NCI-H1436 (cell line): ENCODE measurements at places on chromosomes 11 and 22.
A peak's percentile ranks its signal among the peaks of the same experiment; 100 is the strongest.

DNA sequence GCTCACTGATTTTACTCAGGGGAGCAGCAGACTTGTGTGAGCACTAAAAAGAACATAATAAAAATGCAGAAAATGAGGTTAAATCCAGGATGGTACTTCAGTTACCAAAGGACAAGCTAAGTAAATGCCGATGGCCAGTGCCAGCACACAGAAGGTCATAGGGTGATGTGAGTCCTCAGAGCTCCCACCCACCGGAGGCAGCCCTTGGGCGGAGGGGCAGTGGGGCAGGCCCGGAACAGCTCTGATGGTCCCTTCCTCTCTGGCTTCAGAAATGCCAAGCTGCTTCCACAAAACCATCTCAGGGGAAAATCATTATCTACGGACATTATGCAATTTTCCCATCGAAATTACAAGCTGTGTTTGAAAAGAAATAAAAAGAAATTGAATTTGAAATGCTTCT lies 124.5 kb downstream of the RRAS2 start:
- no peak for DNase-seq

DNA sequence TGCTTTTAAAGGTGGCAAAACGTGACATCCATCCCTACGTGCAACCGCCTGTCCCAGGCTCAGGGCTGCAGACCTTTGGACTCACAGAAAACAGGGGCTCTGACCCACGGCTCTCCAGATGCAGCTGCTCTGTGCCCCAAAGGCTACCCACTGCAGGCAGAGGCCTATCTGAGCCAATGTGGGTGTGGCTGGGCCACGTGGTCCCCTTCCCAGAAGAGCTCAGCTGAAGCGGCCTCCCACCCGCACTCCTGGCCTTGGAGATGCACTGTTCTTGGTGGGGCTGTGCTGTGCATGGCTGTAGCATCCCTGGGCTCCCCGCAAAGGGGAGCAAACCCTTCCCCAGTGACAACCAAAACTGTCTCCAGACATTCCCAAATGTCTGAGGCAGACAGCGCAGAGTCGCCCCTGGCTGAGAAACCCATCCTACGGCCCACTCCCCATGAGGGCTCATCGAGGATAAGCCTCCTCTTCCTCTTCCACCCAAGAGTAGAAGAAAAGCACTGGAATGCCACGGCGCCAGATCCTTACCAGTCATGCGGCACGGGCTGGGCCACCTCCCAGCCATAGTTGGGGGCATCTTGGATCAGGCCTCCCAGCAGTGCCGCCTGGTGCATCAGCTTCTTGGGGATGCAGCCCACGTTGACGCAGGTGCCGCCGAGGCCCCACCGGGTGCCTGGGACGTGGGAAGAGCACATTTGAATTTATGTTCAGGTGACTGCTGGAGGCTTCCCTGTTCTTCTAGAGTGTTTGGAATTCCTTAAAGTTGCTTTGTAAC lies 23.1 kb upstream of the COMT start:
- no peak for DNase-seq

DNA sequence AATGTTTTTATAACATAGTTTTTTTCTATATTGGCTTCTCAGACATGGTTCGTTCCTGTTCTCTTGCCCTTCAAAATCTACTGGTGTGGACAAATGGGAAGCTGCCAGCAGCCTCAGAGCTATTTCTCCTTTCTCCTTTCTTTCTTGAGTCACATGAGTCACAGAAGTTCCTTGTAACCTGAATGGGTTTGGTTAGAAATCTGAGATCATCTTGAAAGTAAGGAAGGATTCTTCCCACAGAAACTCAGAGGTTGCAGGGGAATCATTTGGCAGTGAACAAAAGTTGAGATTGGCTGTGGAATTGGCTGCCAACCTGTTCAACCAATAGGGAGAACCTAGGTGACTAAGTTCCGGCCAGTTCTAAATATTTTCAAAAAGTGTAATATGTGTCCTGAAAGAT lies 12.5 kb downstream of the PLET1 start:
- no peak for DNase-seq

- no peak for DNase-seq
Observed at GRCh38 chr11:102528618-102529017, 1.9 kb downstream of the MMP7 start.

- no peak for DNase-seq
Observed at GRCh38 chr11:62116451-62116850, 7.4 kb upstream of the INCENP start.

DNA sequence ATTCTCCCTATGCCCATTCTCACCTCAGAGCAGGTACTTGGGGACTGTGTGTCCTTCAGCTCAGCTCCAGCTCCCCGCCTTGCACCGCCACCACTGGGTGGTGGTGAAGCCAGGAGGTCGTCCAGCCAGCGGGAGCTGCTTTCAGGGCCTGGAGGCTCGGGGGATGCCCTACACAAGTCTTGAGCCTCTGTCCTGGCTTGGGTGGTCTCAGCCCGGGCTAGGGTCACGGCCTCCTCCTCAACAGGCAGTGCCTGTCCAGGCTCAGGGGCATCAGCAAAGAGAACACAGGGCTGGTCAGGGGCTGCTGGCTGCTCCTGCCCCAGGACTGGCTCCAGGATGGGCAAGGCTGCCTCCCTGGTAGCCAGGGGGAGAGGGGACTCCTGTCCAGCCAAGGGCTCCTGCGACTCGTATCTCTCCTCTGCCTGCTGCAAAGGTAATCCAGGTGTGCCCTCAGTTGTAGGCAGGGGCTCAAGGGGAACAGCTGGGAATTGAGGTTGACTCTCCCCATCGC lies 12.2 kb downstream of the TNKS1BP1 start:
- no peak for DNase-seq

DNA sequence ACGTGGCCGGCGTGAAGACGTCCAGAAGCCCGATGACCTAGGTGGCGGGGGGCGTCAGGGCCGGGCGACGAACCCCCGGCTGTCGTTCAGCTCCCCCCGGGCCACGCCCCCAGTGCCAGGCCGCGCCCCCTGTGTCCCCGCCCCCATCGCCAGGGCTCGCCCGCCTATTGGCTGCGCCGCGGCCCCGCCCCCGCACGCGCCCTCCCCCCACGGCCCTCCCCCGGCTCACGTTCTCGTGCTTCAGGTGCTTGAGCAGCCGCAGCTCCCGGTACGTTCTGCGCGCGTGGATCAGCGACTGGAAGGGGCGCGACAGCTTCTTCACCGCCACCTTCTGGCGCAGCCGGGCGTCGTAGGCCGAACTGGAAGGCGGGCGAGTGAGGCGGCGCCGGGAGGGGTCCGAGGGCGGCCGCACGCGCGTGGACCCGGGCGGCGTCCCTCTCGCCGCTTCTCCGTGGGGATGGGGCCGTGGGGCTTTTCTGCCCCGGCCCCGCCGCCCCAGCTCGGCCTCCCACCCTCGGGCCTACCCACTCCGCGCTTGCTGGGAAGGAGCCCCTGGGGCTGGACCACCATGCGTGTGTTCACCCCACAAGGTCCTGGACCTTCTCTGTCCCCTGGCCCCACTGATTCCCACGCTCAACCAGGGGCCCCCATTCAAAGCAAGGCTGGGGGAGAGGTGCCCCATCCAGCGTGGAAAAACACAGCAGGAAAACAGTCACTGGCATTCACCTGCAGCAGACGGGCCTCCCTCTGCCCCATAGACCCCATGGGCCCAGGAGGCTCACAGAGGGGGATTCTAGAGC lies 2.4 kb downstream of the MAPK11 start:
- DNase-seq = no peak

DNA sequence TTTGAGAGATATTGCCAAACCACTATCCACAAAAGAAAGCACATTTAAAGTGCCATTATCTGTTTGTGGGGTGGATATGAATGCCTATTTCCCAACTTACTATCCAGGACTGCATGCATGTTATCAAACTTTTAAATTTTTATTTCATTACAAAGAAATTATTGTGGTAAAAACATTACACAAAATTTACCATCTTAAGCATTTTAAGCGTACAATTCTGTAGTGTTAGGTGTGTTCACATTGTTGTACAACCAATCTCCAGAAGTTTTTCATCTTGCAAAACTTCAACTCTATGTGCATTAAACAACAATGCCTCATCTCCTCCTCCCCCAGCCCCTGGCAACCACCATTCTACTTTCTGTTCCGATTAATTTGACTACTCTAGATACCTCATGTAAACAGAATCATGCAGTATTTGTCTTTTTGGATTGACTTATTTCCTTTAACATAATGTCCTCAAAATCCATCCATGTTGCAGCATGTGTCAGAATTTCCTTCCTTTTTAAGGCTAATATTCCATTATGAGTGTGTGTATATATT lies 17.6 kb upstream of the CD44 start:
- DNase-seq = no peak

GRCh38 chr11:78299000-78299710 lies 110.4 kb downstream of the USP35 start:
- DNase-seq = no peak

DNA sequence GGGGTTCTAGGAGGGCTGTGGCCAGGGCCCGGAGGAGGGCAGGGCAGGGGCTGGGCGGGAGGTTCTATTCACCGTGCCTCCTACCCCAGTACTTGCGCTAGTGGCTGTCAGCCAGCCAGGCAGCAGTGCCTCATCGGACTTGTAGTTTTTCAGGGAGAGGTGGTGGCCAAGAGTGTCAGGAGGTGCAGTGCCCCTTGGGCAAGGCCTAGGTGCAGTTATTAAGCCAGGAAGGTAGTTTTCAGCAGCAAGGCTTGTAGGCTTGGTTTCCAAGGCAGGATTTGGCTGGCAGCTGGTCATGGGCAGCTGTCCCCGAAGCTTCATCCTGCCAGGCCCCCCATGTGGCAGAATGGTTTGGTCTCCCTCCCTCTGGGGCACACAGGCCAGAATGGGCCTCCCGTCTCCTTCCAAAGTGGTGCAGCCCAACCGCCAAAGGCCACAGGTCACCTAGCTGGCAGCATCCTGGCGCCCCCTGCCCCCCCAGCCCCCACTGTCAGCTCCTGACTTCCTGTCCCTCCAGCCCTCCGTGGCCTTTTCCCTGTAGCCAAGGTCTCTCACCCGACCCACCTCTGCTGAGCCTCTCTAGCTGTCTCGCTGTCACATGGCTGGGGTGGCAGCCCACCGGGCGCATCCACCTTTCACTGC lies 8.5 kb downstream of the CCDC88B start:
- no peak for DNase-seq

GRCh38 chr11:134468081-134468668 lies 56.1 kb upstream of the B3GAT1 start:
- DNase-seq = no peak

- peak; percentile 90 for DNase-seq
Observed at GRCh38 chr11:77066229-77067042, at the start of gene CAPN5. Gene CAPN5, plus strand, starts transcription at chr11:77066971. Its CDS starts 17,916 bp downstream, at chr11:77084887.

DNA sequence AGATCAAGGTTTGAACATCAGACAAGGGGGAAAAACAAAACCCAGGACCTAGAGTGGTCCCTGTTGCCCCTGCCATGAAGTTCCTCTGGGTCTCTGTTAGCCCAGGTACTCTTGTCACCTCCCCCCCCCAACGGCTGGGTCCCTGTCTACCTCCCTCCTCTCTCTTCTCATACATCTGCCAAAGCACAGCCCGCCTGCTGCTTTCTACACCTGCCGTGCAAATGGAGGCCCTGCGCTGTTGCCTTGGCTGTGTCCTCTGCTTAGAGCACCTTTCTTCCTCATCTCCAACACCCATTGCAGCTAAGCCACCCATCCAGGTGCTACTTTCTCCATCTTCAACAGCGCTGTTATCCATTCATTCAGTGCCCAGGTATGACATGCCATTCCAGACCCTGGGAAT lies 99.2 kb downstream of the TP53I11 start:
- DNase-seq = no peak

GRCh38 chr22:24424001-24424900 lies 3.1 kb upstream of the ADORA2A start:
- DNase-seq = no peak

GRCh38 chr11:114987186-114987760 lies 308.9 kb downstream of the NXPE2 start:
- DNase-seq = no peak

DNA sequence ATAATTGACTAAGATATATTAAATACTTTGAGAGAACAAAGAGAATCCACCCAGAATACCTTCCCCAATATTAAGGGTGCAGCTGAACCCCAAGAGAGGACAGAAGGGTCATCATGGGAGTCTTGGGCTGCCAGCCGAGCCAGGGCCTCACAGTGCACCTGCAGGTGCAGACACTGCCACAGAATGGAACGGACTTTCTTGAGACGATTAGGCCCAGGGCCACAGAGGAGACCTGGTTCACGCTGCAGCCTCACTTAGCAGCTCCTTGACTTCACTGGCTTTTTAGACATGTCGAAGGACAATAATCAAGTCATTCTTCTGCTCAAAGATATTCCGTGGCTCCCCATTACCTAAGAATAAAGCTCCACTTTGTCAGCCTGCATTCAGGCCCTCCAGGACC lies 100.6 kb downstream of the PHF21B start:
- no peak for DNase-seq
